ENCODE measurements at places on chromosomes 6 and 20.

DNA sequence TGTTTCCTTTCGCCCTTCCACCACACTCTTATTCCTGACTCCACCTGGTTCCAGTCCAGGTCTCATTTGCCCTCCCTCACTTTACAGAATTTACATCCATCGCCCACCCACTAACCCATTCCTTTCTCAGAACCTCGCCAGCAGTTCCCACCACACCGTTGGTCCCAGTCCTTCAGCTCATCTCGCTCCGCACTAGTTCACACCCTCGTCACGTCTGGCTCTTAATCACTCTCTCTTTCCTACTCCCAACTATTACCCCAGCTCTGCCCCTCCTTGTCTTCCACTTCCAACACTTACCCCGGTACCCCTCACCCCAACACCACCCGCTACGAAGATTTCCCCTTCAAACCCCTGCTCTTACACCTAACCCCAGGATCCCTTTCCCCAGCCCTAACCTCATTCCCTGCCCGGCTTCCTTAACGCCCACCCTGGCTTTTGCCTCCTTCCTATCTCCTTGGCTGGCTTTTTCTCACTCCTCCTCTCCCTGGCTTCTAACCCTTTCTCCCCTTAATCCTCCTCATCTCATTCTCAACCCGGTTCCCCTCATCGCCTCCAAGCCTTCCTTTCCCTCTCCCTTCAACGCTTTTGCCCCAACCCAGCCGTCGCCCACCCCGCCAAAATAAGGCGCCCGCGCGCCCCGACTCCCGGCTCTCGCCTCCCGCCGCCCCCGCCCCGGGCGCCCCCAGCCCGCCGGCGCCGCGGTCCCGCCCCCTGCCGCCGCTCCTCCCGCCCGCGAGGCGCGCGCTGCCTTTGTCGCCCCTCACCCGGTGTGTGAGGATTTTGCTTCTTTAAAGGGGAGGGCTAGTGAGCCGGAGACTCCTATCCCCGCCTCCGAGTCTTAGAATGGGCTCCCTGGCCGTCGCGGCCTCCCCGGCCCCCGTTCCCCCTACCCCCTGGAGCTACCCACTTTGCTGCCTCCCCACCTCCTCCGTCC is 542 bp downstream of the USP49 start:
- H3K27ac ChIP-seq = peak overlapping the region; percentile 87
- DNase-seq = no peak
- H3K4me1 ChIP-seq = peaks cover 24% of the 10 kb centered on the region
- peak overlapping the region; percentile 90 for H3K4me3 ChIP-seq
- no peaks in the 10 kb centered on the region for H3K36me3 ChIP-seq
- no peaks in the 10 kb centered on the region for H3K27me3 ChIP-seq

- no peaks in the 10 kb centered on the region for H3K27me3 ChIP-seq
- H3K4me3 ChIP-seq = no peak overlapping the region
- H3K36me3 ChIP-seq = no peaks in the 10 kb centered on the region
- DNase-seq = no peak
Measured at GRCh38 chr6:21556968-21557721, 36.4 kb upstream of the SOX4 start.

DNA sequence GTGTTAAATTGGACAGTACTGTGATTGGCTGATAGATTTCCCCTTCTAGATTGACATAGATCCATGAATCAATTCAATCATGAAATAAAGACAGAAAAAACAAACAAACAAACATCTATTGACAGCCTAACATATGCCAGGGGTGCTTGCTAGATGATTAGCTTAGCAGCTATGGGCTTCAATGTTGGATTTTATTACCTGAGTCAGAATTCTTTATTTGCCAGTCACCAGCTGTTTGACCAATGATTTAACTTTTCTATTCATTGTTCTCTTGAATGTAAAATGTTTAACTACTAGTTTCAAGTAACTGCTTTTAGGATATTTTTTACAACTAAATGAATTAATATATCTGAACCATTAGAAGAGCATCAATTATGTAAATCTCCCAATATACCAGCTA is 901.3 kb upstream of the CITED2 start:
- no peak overlapping the region for H3K27ac ChIP-seq
- H3K4me1 ChIP-seq = no peaks in the 10 kb centered on the region
- H3K4me3 ChIP-seq = no peak overlapping the region
- H3K36me3 ChIP-seq = no peaks in the 10 kb centered on the region
- no peaks in the 10 kb centered on the region for H3K27me3 ChIP-seq

DNA sequence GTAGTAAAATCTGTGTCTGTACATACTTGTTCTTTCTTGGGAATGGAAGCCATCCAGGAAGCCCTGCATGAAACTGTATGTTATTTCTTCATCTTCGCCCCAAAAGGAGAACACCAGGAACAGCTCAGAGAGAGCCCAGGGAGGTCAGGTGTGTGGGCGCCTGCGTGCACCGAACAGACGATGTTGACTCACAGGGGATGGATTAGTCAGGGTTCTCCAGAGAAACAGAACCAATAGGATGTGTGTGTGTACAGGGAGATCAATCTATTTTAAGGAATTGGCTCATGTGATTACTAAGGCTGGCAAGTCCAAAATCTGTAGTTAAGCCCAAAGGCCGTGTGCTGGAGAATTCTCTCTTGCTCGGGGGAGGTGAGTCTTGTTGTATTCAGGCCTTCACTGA is 45.7 kb downstream of the RNASET2 start:
- no peak overlapping the region for H3K4me3 ChIP-seq
- no peaks in the 10 kb centered on the region for H3K36me3 ChIP-seq
- no peaks in the 10 kb centered on the region for H3K27me3 ChIP-seq
- DNase-seq = no peak

DNA sequence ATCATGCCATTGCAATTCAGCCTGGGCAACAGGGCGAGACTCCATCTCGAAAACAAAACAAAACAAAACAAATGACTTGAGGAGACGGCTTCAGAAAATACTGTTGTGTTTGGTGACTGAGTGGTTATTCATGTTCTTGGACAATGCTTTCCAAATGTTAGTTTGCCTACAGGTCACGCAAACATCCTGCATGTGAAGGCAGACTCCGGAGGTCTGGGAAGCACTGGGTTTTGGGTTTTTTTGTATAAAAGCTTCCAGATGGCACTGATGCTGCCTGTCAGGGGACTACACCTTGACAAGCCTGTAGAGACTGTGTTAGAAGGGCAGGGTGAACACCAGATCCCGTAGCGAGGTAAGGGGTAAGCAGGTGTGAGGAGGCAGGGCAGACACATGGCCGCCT is 81.7 kb downstream of the THBS2 start:
- H3K27ac ChIP-seq = peak overlapping the region; percentile 15
- H3K4me1 ChIP-seq = peaks cover 7% of the 10 kb centered on the region
- H3K27me3 ChIP-seq = no peaks in the 10 kb centered on the region
- no peaks in the 10 kb centered on the region for H3K36me3 ChIP-seq
- H3K4me3 ChIP-seq = no peak overlapping the region

DNA sequence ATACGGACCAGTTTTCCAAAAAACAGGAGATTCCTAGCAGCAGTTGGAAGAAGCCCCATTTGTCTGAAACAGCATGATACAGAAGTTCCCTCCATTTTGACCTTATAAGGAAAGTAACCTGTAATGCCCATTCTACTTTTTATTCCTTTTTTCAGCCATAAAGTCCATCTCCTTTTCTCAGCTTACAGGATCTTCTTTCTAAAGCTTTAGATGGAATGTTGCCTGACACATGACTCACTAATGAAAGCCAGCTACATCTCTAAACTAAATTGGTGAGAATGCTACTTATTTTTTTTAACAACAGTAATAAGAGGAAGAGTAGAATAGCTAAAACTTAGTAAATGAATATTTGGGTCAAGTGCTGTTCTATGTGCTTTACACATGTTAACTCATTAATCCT is 234.1 kb downstream of the CDH26 start:
- H3K4me3 ChIP-seq = no peak overlapping the region
- H3K36me3 ChIP-seq = no peaks in the 10 kb centered on the region

GRCh38 chr6:108715832-108716231 is 132.4 kb upstream of the ARMC2 start:
- no peaks in the 10 kb centered on the region for H3K36me3 ChIP-seq
- H3K27ac ChIP-seq = no peak overlapping the region
- no peak for DNase-seq
- no peaks in the 10 kb centered on the region for H3K27me3 ChIP-seq
- peaks cover 8% of the 10 kb centered on the region for H3K4me1 ChIP-seq

GRCh38 chr20:57329608-57330221 is at the start of gene SPO11:
Gene SPO11 (plus strand): TSS chr20:57329803. CDS start chr20:57329868, 65 bp downstream.
- H3K27me3 ChIP-seq = peaks cover 5% of the 10 kb centered on the region
- no peak within 1 kb of the TSS for H3K4me3 ChIP-seq
- DNase-seq = no peak
- no peak within 1 kb of the TSS for H3K27ac ChIP-seq

GRCh38 chr6:111899531-111899930 is 26.3 kb upstream of the FYN start:
- no peak overlapping the region for H3K4me3 ChIP-seq
- no peak overlapping the region for H3K27ac ChIP-seq
- H3K4me1 ChIP-seq = no peaks in the 10 kb centered on the region
- no peaks in the 10 kb centered on the region for H3K36me3 ChIP-seq
- DNase-seq = no peak

- H3K27me3 ChIP-seq = peaks cover 4% of the 10 kb centered on the region
- H3K4me1 ChIP-seq = peaks cover 37% of the 10 kb centered on the region
- DNase-seq = no peak
Measured at GRCh38 chr6:159107451-159108260, 61.5 kb upstream of the FNDC1 start.

DNA sequence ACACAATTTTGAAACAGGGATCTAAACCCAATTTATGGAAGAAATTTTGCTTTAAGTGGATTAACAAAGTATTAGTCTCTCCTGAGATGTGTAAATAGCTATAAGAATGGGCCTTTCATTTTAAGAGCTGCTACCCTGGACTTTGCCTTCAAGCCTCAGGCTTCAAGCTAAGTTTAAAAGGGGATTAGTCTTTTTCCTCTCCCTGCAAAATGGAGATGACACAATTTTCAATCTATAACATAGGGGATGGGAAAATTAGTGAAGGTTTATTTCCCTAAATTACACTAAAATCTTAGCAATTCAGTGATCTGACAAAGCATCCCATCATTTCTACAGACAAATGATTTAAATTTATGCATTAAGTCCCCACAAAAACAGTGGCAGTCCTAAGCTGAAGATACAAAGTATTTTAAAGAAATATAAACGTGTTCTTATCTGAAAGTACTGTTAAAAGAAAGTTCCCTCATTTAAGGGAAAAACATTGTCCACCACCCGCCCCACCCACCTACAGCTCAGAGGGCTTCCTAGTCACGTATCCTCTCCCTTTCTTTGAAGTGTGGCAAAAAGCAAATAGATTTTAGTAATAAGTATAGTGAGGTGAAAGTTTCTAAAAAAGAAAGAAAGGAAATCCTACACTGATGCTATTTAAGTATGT is 14.5 kb downstream of the ARHGAP18 start:
- no peaks in the 10 kb centered on the region for H3K27me3 ChIP-seq
- no peak for DNase-seq
- H3K4me3 ChIP-seq = no peak overlapping the region
- H3K4me1 ChIP-seq = peaks cover 23% of the 10 kb centered on the region
- no peak overlapping the region for H3K27ac ChIP-seq

DNA sequence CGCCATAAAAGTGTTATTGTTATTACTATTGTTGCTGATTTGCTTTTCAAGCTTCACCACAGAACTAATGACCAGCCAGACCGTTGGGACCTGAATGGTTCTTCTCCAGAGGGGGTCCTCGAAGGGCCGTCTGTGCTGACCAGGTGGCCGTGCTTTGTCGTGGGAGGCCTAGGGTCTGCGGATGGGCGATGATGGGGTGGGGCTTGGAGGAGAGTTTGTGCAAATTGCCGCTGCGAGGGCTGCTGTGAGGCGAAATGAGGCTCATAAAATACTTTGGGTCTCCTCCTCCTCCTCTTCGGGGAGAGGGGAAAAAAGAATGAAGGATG is 6.0 kb upstream of the ZBTB22 start:
- no peaks in the 10 kb centered on the region for H3K27me3 ChIP-seq
- peak overlapping the region; percentile 83 for H3K27ac ChIP-seq
- H3K36me3 ChIP-seq = peaks cover 22% of the 10 kb centered on the region

DNA sequence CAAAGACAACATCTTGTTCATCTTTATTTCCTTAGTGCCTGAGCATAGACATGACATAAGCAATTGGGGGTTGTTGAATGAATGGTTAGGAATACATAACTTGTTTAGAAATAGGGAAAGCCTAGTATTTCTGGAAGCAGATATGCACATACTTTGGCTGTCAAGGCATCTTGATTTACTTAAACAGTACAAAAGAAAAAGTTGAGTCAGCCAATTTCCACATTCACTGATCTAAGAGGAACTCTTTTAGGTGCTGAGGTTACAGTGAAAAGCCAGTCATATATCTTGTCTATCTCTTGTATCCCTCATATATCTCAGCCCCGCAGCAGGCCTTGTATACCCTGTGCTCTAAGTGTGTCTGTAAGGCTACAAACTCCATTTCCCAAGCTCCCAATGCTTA is 11.6 kb downstream of the ZKSCAN4 start:
- DNase-seq = no peak
- peaks cover 24% of the 10 kb centered on the region for H3K36me3 ChIP-seq
- no peak overlapping the region for H3K4me3 ChIP-seq
- no peaks in the 10 kb centered on the region for H3K27me3 ChIP-seq

- no peak for DNase-seq
- no peak overlapping the region for H3K27ac ChIP-seq
Measured at GRCh38 chr20:56249244-56249955, 868 bp downstream of the MC3R start.

DNA sequence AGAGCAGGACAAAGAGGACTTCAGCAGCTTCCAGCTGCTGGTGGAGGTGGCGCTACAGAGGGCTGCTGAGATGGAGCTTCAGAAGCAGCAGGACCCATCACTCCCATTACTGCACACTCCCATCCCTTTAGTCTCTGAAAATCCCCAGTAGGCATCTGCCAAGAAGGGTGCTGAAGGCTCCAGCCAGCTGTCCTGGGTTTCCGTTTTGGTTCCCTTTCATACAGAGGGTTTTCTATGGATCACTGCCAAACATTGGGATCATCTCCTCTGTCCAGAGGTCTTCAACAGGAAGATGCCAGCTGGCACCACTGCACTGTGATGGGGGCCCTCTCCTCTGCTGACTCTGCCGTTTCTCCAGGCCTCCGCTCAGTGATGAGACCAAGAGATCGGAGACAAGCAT is 14.3 kb upstream of the RAB5IF start:
- DNase-seq = no peak
- no peaks in the 10 kb centered on the region for H3K27me3 ChIP-seq
- no peak overlapping the region for H3K4me3 ChIP-seq
- no peaks in the 10 kb centered on the region for H3K36me3 ChIP-seq
- H3K4me1 ChIP-seq = peaks cover 3% of the 10 kb centered on the region
- H3K27ac ChIP-seq = no peak overlapping the region

DNA sequence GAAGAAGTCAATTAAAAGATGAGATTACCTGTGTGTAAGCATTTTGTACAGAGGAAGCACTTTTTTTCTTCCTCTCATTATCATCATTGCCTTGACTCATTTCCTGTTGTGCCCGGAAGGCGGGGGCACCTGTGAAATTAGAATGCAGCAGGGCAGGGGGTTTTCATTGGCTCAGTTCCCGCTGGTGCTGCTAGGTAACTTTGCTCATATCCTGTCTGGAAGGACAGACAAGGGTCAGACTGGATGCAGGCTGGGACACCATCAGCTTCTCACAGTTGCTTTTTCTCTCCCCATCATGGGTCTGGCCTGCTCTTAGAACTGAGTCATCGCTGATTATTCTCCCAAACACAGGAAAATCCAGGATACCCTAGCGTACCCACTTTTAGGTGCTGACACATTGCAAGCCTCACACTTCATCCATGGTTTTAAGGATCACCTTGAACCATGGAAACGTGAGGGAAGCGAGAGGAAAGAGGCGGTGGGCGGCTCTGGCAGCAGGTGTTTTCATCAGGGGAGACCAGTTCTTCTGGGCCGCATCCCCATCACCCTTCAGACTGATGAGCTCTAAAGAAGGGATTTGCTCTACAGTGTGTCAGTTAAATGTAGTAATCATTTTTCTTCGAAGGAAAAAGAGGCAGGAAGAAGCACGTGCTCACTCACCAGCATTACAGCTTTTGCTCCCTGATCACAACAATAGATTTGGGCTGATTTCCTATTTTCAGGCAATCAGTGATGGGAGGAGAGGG is 195.7 kb upstream of the SASH1 start:
- H3K27me3 ChIP-seq = peaks cover 4% of the 10 kb centered on the region
- H3K4me3 ChIP-seq = no peak overlapping the region
- H3K4me1 ChIP-seq = no peaks in the 10 kb centered on the region
- no peaks in the 10 kb centered on the region for H3K36me3 ChIP-seq
- no peak for DNase-seq

Data from suprapubic skin (tissue), 4 donors.